ENCODE measurements at places on chromosomes 16 and 17.

DNA sequence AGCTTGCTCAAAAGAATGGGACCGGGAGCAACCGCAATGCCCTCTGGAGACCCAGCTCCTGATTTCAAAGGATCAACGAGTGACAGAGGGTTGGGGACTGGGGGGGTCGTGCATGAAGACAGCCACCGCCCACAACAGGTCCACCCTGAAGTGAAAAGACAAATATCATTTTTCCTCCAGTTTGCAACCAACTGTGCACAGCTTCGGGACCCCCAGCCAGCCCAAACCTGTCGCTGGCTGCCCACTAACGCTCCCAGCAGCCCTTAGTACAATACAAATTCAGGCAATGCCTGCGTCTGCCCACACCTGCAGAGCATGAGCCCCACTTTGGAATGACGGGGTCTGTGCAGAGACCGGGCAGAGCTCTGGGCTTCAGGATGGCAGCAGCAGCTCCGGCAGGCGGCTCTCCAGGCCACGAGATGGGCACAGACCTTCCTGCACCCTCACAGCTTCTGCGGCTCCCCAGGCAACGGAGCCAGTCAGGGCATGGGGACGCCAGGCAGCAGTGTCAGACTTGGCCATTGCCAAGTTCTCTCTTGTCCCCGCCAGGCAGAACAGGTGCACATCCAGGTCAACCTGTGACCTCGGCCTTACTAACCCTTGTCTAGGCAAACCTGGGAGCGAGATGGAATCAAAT is 60.1 kb downstream of the TBC1D16 start:
- no peak for DNase-seq

DNA sequence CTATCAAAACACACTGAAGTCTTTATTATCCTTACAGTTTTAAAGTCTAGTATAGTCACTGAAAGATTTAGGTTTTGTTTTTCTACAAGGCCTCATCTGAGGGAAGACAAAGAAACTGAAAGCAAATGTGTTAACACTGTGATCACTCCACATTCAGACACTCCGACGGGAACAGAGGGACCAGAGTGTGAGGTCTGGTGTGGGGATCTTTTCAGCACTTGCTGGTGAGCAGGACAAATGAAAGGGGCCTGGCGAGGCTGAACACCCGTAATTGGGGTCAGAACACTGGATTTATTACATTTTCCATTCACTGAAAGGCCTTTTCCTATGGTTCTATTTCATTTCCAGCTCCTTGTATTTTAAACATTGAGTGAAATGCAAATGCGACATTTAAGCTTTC is 910.5 kb downstream of the CDH11 start:
- no peak for DNase-seq

DNA sequence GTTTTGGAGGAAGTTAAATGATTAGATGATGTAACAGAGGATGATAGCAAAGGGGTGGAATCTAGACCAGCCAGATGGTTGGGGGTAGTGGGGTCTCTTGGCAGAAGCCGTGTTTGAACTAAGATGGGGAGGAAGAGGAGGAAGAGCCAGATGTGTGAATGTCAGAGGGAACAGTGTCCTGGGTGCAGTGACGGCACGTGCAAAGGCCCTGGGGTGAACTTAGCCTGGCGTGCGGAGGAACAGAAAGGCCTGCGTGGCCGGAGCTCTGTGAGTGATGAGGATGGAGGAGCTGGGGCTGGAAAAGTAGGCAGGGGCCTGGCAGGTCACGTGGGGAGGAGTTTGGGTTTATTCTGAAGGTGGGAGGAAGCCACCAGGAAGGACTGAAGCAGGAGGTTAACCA is 26.4 kb upstream of the RMI2 start:
- DNase-seq = no peak

GRCh38 chr16:86777381-86777946 is 199.1 kb downstream of the FOXL1 start:
- no peak for DNase-seq

- peak; percentile 96 for DNase-seq
Observed at GRCh38 chr17:48148854-48149786, 41.6 kb downstream of the SNX11 start.

- no peak for DNase-seq
Observed at GRCh38 chr17:77948690-77949114, 9.8 kb upstream of the TNRC6C start.

GRCh38 chr17:21365016-21365415 is 11.1 kb upstream of the KCNJ12 start:
- DNase-seq = no peak

DNA sequence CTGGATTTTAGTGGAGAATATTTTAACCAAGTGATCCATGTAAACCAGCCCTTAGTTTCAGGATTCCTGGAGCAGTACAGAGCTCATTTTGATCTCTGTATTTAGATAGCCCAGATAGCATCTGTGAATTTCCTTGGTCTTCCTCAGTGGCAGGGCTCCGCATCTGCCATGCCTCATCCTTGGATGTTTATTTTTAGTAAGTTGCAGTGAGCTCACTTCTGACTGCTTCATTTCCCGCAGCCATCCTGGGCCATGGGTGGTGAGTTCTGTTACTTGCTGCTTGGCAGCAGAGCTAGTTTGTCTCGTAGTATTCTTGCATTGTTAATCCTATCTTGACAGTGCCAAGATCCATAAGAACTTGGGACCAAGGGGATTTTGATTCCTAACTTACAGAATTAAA is 33.7 kb downstream of the IST1 start:
- no peak for DNase-seq

DNA sequence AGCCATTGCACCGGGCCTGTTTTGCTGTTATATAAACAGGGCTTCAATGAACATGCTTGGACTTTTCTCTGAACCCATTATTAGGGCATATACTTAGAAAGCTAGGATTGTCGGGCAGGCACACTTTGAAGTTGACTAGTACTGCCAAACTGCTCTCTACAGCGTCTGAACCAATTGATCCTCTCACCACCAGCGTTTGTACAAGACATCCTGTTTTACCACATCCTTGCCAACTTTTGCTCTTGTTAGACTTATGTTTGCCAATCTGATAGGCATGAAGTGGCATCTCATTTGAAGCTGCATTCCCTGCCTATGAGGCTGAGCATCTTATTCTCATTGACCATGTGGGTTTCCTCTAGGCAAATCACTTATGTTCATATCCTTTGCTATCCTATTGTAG is 7.4 kb upstream of the PPP1R9B start:
- no peak for DNase-seq

GRCh38 chr17:82269882-82270500 is 3.5 kb downstream of the CSNK1D start:
- no peak for DNase-seq

DNA sequence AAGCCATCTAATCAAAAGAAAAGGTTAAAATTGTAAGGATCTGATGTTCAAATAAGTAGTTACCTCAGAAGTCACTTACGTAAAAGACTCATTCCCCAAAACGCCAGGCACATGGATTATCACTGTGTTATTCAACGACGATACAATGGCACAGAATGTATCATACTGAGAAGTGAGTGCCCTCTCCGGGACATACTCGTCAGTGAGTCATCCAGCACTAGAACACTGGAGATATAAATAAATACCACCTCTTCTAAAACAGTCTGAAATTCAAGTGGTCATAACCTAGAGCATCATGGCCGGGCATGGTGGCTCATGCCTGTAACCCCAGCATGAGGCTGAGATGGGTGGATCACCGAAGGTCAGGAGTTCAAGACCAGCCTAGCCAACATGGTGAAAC is 24.9 kb downstream of the USP31 start:
- DNase-seq = no peak

DNA sequence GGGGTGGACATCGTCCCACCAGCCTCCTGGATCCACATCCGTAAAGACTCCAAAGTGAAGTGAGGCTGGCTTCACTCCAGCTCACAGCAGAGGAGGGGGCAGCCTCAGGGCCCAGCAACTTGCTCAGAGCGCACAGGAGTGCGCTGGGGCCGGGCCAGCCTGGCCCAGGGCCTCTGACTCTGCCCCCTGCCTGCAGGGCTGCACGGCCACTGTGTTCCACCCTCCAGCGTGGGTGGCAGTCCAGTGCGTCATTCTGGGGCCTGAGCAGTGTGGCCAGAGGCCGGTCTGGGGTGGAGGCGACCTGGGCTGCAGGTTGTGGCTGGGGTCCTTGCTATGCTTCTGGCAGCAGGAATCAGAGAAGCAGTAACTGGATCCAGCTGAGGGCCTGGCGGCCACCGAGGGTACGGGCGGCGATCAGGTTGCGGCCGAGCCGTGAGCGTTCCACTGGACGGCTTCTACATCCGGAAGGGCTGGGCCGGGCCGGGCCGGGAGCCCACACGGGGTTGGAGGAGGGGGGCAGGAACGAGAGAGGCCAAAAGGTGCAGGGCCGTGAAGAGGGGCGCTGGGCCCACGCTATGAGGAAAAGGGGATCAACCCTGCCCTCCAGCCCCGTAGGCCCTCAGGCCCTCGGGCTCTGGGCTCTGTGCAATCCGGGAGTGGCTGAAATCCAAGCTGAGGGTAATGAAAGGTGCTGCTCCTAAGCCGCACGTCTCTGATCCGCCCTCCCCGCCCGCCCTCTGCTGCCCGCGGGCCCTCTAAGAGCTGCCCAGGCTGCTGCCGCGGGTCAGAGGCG is at the start of gene FSCN2:
Gene FSCN2 (plus strand): TSS at position 787 of the 793 bp plus-strand sequence. CDS start 155 bp downstream, outside the sequence.
- peak; percentile 60 for DNase-seq

DNA sequence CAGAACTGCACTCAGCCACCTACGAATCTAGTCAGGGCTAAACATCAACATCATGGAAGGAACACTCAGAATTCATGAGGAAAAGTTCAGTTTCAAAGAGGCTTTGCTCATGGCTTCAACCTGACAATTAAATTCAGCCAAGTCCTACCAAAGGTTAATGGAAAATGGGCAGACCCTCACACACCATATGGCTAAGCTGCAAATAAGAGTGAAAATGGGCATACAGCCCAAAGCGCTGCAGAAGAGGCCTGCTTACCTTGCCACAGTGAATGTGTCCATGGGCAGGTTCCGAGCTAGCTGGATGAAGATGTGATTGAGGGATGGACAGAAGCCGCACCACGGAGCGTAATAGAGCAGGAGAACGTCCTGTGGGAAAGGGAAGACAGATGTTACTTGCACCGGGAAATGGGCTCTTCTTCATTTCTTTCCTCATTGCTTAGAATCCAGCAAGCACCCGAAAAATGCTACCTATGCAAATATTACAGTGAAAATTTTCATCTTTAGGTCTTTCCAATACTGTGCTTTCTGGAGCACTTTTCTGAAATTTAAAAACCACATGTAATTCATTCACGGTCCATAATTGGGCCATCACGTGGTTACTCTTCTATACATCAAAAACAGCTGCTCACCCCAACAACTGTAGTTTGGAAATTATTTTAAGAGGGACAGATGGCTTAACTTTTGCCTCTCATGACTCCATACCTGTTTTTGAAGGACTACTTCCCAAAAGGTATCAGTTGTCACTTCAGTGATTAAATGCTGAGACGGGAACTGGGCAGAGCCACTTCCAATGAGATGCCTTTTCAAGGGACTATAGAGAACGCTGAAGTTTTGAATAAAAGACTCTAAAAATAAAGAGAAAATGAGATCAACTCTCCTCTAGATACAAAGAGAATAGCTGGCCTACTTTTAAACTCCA is 19.6 kb downstream of the SNN start:
- DNase-seq = no peak

DNA sequence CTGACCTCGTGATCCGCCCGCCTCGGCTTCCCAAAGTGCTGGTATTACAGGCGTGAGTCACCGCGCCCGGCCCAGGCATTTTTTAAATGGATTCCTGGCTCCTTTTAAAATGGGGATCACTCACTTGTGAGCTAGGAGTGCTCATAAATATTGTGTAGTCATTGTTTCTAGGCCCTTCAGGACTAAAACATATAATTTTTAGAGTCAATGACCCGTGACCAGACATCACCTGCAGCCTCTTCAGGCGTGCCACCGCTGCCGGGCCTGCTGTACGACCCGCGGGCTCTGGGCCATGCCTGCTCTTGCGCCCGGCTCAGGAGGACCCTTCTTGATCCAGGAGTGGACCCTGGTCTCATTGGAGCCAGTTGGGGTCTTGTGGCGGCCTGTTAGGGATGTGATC is 30.8 kb downstream of the EFCAB5 start:
- DNase-seq = peak; percentile 60

DNA sequence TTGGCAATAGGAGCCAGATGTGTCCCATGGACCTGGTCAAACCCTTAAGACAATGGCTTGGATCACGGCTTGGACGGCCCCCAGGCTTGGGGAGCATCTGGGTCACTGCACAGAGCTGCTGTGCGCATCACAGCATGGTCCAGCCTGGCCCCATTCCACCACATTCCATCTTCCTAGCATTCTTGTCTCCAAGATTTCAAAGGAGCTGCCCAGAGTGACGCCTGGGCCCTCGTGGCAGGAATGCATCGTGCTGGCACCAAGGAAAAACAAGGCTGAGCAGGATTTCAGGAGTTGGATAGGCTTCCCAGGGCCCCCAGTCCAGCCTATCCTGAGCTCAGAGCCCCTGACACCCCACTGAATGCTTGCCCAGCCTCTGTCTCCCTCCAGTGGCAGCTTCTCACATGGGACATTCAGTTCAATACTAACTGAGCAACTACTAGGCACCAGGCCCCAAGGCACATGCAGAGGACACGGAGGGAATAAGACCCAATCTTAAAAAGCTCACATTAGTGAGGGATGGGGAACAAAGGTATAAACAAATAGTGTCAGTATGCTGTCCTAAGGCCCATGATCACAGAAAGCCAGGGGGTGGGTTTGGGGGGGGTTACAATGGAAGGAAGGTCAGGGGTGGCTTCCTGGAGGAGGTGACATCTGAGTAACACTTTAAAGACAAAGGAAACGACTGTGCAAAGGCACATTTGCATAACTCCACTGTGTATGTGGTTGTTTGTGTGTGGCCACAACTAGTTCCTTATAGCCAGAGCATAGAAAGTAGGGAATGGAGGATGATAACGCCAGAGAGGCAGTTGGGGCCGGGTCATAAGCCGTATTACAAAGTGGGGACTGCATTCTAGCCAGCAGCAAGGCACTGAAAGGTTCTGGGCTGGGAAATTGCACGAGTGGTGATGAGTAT is 34.1 kb downstream of the TK2 start:
- no peak for DNase-seq

- no peak for DNase-seq
Observed at GRCh38 chr16:24943471-24943870, 71.7 kb downstream of the ARHGAP17 start.

- no peak for DNase-seq
Observed at GRCh38 chr17:72349491-72349995, 228.7 kb downstream of the SOX9 start.

- DNase-seq = no peak
Observed at GRCh38 chr16:86926181-86927094, 348.1 kb downstream of the FOXL1 start.

- DNase-seq = no peak
Observed at GRCh38 chr17:68656666-68657065, 55.5 kb upstream of the FAM20A start.

GRCh38 chr16:49399594-49400364 is 26.2 kb downstream of the C16orf78 start:
- no peak for DNase-seq

GRCh38 chr16:1332618-1333148 is 762 bp upstream of the BAIAP3 start:
- DNase-seq = no peak

GRCh38 chr17:1192911-1193699 is 13.3 kb upstream of the ABR start:
- DNase-seq = no peak
